ENCODE measurements at places on chromosomes 12 and 14.

DNA sequence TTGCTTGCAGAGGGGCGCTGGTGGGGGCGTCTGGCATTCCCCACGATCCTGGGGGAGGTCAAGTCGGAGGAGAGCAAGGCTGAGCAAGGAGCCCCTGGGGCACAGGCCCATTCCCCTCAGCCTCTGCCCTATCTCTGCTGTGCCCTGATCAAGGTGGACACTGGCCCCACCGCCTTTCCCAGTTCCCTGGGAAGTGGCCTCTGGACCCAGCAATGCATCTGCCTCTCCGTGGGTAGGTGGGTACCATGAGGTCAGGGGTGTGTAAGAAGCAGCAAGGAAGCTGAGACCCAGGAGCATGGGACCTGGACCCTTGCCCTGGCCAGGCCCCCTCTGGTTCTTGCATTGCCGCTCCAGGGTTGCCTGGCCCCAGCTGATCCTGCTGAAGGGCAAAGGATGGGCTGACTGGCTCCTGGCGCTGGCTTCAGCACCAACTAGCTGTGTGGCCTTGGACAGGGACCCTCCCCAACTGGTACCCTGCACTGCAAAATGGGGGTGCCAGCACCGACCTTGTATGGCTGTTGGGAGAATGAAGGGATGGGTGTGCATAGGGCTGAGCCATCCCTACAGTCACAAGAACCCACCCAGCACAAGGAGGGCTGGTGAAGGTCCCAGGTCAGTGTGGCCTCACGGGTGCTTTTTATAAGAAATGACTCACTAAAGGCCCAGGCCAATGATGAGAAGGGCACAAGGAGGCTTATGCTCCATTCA, 19.6 kb downstream of the SLC25A29 start:
- no peak for DNase-seq

- DNase-seq = no peak
Measured at GRCh38 chr12:109777544-109777943, 55.7 kb downstream of the TRPV4 start.

GRCh38 chr14:69667938-69668335, 56.5 kb downstream of the SUSD6 start:
- DNase-seq = no peak

- no peak for DNase-seq
Measured at GRCh38 chr14:75884198-75884611, 97.6 kb downstream of the TGFB3 start.

DNA sequence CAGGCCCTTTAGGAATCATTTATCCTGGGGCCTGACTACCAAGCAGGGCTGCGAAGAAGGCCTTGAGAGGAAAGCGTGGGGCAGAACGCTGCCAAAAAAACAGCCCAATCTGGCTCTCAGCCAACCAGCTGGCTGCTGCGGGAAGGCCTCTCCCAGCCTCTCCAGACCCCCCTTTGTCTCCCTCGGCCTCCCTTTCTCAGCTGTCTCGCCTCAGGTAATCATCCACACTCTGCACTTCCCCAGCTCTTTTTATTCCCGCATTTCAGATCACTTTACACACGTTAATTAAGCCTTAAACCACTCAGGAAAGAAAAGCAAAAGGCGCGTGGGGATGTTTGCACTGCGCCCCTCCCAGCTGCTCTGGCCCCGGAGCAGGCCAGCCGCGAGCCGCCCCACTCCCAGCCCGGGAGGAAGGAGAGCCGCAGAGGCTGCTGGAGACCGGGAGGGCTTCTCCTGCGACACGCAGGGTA, 208.2 kb upstream of the FOXN3 start:
- no peak for DNase-seq

DNA sequence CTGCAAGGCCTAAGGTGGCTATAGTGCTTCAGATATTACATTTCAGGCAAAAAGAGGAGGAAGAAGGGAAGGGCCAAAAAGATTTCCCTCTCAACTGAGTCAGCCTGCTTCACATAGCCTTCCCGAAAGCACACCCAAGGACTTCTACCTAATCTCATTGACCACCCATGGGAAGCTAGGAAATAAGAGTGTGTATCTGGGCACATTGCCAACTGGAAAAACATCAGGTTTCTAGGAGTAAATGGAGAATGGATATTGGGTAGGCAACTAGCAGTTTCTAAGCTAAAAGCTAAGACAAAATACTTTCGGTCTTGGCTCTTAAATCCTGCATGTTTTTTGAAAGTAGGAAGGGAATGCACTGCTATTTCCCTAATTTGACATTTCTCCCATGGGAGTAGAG, 221.7 kb upstream of the GRIP1 start:
- DNase-seq = peak; percentile 16

GRCh38 chr14:72550513-72550912, 343.4 kb downstream of the DPF3 start:
- no peak for DNase-seq
